Activated CD8-positive, alpha-beta memory T cell treated with anti-CD3 and anti-CD28 coated beads, Interleukin-2, amount 10 ng/mL, durations not matched to agents 7 days and 5 days (primary cell): ENCODE measurements at places on chromosomes 2 and 18.

GRCh38 chr2:177432703-177433102 is 40.1 kb downstream of the AGPS start:
- peaks cover 3% of the 10 kb centered on the region for H3K4me1 ChIP-seq
- no peak overlapping the region for H3K4me3 ChIP-seq
- peaks cover 71% of the 10 kb centered on the region for H3K36me3 ChIP-seq
- no peaks in the 10 kb centered on the region for H3K27me3 ChIP-seq
- H3K27ac ChIP-seq = no peak overlapping the region
- no peak for DNase-seq

GRCh38 chr2:223007531-223007930 is 44.5 kb upstream of the KCNE4 start:
- no peaks in the 10 kb centered on the region for H3K36me3 ChIP-seq
- H3K27me3 ChIP-seq = no peaks in the 10 kb centered on the region
- DNase-seq = no peak
- no peak overlapping the region for H3K27ac ChIP-seq

DNA sequence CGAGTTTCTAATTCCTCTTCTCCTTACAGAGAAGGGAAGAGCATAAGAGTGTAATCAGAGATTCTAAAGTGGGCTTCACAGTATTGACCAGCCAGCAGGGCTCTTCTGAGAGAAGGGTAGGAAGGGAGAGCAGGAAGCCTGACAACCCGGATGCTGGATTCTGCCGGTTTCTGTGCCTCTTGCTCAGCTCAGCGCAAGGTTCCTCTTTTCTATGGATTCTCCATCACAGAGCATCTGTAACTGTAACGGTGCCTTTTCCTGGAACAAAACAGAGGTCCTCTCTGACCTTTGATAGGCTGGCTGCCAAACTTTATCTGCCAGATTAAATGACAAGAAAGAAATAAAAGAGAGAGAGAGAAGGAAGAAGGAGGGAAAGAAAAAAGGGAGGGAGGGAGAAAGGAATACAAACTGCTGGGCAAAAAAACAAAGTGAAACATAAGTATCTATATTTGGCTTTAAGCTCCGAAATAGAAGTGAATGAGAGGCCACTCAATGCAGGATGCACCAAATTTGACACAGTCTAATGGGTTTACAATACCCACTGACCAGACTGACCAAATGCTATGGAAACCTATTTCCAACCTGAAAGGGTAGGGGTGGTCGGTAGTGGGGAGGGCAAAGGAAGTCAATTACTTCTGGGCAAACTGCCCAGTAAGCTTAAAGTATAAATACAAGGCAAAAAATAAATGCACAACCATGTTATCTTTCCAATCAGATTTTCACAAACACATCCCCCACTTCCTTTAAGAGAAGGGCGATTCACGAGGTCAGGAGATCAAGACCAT is 59.2 kb downstream of the PIEZO2 start:
- no peak overlapping the region for H3K4me3 ChIP-seq
- H3K36me3 ChIP-seq = no peaks in the 10 kb centered on the region
- H3K27ac ChIP-seq = no peak overlapping the region
- no peak for DNase-seq

DNA sequence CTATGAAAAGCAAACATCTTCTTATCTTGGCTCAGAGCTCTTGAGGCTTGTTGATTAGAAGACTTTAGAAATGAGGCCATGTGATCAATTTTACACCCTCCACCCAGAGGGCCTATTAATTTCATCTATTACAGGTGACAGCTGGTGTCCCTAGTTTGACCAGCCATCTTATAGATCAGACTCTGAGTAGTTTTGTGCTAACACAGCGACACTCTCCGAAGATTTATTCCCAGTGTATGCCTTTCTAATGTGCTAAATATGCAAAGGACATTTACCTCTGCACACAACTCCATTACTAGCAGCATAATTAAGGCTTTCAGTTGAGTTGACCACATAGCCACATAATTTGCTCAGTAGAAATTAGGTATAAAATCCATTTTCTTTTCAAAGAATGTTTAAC is 2.6 kb upstream of the RFX8 start:
- H3K4me3 ChIP-seq = no peak overlapping the region
- H3K36me3 ChIP-seq = no peaks in the 10 kb centered on the region
- no peak overlapping the region for H3K27ac ChIP-seq
- peaks cover 36% of the 10 kb centered on the region for H3K27me3 ChIP-seq
- DNase-seq = no peak

DNA sequence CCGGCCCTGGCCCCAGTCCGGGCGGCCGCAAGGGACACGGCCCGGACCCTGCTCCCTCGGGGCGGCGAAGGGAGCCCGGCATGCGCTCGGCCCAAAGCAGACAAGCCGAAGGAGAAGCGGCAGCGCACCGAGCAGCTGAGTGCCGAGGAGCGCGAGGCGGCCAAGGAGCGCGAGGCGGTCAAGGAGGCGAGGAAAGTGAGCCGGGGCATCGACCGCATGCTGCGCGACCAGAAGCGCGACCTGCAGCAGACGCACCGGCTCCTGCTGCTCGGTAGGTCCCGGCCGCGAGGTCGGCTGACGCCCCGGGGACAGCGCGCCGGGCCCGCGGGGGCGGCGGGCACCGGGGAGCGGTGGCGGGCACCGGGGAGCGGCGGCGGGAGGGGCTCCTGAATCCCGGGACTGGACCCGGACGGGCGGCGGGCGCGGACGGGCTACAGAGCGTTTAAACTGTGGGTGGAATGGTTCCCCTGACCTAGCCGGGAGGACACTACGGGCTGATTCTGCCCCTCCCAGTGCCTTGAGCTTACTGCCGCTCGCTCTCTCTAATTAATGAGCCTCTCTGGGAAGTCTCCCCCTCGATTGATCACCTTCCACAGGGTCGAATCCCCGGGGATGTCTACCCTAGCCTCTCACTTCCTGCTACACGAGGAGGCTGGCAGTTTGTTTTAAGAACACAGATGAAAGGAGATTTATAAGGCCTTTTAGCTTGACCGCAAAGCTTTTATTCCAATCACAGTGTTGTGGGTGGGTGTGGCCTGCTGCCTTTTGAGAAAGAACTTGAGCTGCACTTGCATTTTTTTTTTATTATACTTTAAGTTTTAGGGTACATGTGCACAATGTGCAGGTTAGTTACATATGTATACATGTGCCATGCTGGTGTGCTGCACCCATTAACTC is 853 bp downstream of the GNAL start:
- H3K4me1 ChIP-seq = peaks cover 10% of the 10 kb centered on the region
- H3K27me3 ChIP-seq = peaks cover 45% of the 10 kb centered on the region
- DNase-seq = peak; percentile 38
- H3K4me3 ChIP-seq = no peak overlapping the region
- H3K36me3 ChIP-seq = peaks cover 1% of the 10 kb centered on the region

GRCh38 chr18:58046794-58047555 is 2.9 kb downstream of the NEDD4L start:
- H3K4me1 ChIP-seq = peaks cover 16% of the 10 kb centered on the region
- H3K27ac ChIP-seq = no peak overlapping the region
- peaks cover 42% of the 10 kb centered on the region for H3K27me3 ChIP-seq
- DNase-seq = no peak
- no peak overlapping the region for H3K4me3 ChIP-seq
- no peaks in the 10 kb centered on the region for H3K36me3 ChIP-seq

- no peaks in the 10 kb centered on the region for H3K4me1 ChIP-seq
- H3K27me3 ChIP-seq = no peaks in the 10 kb centered on the region
- H3K27ac ChIP-seq = no peak overlapping the region
- no peaks in the 10 kb centered on the region for H3K36me3 ChIP-seq
- DNase-seq = no peak
These were observed 198.7 kb upstream of the DTNA start for GRCh38 chr18:34511435-34511834.

DNA sequence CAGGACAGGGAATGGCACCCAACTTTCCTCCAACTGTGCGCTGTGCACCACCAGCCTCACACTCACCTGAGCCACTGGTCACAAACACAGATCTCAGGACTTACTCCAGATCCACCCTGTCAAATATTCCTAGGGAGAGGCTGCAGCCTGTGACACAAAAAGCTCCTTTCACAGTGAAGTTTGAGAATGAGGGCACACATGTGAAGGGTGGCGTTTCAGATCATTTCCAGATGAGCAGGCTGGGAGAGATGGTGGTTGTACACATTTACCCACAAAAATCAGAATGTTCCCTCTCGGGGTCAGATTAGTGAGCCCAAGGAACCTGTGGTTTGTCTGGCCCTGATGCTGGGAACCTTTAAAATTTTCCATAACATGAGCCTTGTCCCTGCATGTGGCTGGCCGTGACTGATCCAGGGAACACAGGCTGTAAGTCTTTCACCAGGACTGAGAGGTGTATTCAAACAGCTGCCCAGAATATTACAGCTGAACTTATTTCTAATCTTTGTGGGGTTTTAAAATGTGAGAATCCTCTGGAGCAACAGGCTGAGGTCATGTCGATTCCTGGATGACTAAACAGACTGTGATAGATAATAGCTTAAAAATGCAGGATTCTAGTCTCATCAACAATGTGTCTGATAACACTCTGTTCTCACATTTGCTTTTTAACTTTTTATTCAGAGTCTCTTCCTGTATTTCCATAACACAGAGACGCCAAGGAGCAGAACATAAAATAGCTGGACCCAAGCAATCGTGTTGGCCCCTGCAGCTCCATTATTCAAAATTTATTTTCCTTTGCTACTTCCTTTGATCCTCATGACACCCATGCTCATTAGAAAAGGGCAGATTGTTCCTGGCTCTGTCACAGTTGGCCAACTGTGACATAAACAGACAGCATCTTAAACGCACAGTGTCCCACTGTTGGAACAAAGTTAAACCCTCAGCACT is 35.5 kb downstream of the IL1R2 start:
- H3K27ac ChIP-seq = no peak overlapping the region
- H3K36me3 ChIP-seq = no peaks in the 10 kb centered on the region
- no peak overlapping the region for H3K4me3 ChIP-seq
- H3K27me3 ChIP-seq = no peaks in the 10 kb centered on the region
- peaks cover 11% of the 10 kb centered on the region for H3K4me1 ChIP-seq

GRCh38 chr2:1079873-1080799 is 129.5 kb downstream of the SNTG2 start:
- H3K4me3 ChIP-seq = no peak overlapping the region
- DNase-seq = no peak
- no peak overlapping the region for H3K27ac ChIP-seq
- H3K27me3 ChIP-seq = no peaks in the 10 kb centered on the region
- no peaks in the 10 kb centered on the region for H3K4me1 ChIP-seq
- no peaks in the 10 kb centered on the region for H3K36me3 ChIP-seq

DNA sequence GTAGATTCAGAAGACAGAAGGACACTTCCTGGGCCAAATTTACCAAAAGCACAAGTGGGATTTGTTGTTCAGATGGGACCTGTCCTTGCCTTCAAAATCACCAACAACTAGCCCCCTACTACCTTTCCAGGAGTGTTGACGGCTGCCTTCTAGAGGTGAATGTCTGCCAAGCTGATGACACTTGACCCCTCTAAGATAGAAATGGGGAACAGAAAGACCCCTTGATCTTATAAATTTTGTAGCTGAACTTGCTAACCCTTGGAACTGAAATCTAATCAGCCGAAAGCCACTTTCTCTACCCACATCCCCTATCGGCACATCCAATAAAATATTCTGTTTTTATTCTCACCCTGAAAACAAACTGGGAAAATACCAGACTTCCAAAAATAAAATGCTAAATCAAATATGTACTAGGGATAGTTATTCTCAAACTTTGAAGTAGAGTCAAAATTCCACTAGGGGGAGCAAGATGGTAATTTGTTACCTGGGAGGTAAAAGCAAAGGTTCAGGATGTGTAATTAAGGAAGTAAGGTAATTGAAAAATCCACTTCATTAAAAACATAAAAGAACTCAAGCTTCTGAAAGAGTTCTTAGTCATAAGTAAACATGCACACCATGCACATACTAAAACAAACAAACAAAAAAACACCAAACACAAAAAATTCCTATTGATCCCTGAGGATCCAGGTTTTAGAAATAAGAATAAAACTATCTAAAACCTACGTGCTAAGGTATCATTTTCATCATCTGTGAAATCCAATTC is 119.2 kb downstream of the ANKRD44 start:
- no peak for DNase-seq
- H3K27me3 ChIP-seq = no peaks in the 10 kb centered on the region
- H3K27ac ChIP-seq = peak overlapping the region; percentile 78
- peak overlapping the region; percentile 44 for H3K4me3 ChIP-seq
- H3K4me1 ChIP-seq = peaks cover 73% of the 10 kb centered on the region
